Activated CD8-positive, alpha-beta T cell treated with anti-CD3 and anti-CD28 coated beads, Interleukin-2, amount 10 ng/mL, durations not matched to agents 7 days and 5 days (primary cell): ENCODE measurements at places on chromosomes 16 and 17. TPM values are rescaled to one million over a fixed set of nuclear protein-coding genes. Genes with fewer than 3 reads are reported as not detected.

DNA sequence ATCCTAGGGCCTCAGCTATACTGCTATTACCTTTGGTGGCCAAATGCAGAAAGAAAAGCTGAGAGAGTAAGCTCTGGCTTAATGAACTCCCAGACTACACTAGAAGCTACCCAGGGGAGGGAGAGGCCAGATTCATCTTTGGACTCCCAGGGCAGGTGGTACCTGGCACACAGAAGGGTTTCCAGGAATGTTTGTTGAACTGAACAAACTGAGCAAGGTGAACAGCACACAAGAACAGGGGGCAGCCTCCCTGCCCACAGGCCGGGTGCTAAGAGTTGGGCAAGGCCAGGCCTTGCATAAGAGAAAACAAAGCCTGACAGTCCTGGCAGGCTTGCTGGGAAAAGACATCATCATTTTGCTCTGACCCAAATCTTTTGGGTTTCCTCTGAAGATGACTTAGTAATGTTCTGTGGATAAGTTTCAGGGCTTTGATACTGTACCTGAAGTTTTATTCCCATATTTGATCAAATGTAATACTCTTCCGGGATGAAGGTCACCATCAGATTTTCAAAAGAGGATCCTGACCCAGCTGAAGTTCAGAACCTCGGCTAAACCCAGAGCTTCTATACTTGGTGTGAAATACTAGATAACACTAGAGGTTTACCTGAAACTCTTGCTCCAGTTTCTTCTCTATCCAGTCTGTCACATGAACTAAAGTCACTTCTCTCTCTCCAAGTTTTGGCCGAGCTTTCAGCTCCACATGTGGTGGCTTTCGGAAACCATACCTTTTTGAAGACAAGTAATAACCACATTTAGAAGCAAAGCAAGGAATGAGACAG is 20.5 kb upstream of the ERN1 start:
- DNase-seq = no peak
- peak overlapping the region; percentile 26 for H3K27ac ChIP-seq
- no peak overlapping the region for H3K4me3 ChIP-seq
- peaks cover 55% of the 10 kb centered on the region for H3K36me3 ChIP-seq
- H3K27me3 ChIP-seq = no peaks in the 10 kb centered on the region

GRCh38 chr16:78235168-78235800 is 135.8 kb downstream of the WWOX start:
- no peak overlapping the region for H3K4me3 ChIP-seq
- no peaks in the 10 kb centered on the region for H3K4me1 ChIP-seq
- H3K27me3 ChIP-seq = no peaks in the 10 kb centered on the region
- no peaks in the 10 kb centered on the region for H3K36me3 ChIP-seq
- DNase-seq = peak; percentile 74

GRCh38 chr16:75099075-75099667 is 17.4 kb downstream of the LDHD start:
- no peaks in the 10 kb centered on the region for H3K27me3 ChIP-seq
- H3K36me3 ChIP-seq = no peaks in the 10 kb centered on the region
- H3K4me3 ChIP-seq = peak overlapping the region; percentile 45
- H3K4me1 ChIP-seq = peaks cover 41% of the 10 kb centered on the region
- DNase-seq = no peak
- H3K27ac ChIP-seq = peak overlapping the region; percentile 91

RHBDL3 gene
- total RNA-seq = 0.82 TPM

DNA sequence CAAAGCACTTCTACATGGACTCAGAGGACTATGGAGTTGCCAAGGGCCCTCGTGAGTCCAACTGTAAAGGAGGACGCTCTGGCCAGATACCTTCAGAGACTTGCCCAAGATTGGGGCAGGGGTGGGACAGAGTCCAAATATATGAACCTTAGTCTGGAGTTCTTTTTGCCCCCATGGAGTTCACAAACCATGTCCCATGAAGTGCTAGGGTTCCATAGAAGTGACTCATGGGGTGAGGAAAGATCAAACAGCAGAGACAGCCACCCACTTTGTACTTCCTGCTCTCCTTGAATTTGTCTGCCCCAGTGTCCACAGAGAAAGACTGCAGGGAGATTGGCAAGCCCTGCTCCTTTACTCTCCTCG is 29.0 kb downstream of the SRL start:
- no peaks in the 10 kb centered on the region for H3K36me3 ChIP-seq
- H3K4me1 ChIP-seq = no peaks in the 10 kb centered on the region
- no peak overlapping the region for H3K4me3 ChIP-seq
- H3K27me3 ChIP-seq = peaks cover 6% of the 10 kb centered on the region

DNA sequence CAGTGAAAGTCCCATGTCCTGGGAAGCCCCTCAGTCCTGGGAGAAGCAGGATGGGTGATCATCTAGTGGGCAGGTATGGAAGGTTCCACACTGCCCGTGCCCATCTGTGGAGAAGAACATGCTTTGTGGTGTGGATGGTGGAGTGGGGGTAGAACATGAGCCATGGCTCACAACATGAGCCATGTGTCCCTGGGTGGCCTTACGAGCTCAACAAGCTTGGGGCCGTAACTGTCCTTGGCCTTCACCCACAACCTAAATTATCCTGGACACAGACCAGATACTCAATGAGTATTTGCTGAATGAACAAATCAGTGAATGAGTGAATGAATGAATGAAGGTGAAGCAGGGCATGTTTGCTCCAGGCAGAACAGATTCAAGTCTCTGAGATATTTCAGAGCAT is 13.5 kb downstream of the SOX8 start:
- H3K36me3 ChIP-seq = peaks cover 5% of the 10 kb centered on the region
- peaks cover 25% of the 10 kb centered on the region for H3K4me1 ChIP-seq
- peak overlapping the region; percentile 14 for H3K27ac ChIP-seq
- H3K4me3 ChIP-seq = no peak overlapping the region

DNA sequence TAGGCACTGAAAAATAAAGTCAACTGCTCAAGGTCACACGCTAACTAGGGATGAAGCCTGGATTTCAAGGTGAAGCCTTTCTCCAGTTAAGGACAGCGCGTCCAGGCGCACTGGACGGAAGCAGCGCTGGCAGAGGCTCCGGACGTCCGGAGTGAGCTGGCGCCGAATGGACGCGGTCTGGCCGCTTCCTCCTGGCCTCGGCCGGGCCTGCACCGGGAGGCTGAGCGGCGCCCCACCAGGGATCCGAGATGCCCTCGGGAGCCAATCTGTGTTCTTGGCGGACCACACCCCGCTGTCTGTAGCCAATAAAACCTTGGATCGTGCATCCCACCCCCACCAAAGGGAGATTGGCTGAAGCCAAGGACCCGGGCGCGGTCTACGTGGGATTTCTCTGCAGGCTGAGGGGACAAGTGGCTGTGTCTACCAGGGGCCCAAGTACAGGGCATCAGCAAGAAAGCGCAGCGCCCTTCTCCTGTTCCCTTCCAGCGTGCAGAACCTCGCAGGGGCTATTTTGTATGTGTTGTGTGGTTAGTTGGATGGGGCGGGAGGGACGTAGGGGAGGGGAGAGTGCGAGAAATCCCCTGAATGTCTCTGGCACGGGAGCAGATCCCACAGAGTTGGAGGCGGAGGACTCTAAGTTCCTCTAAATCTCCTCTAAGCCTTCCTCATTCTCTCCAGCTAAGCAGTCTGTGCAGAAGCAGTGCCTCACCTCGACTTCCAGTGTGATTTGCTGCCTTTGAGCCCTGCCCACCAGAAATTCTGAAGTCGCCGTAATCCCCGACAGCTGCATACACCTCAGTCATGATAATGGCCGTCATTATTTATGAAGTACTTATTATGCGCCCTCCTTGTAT is 2.5 kb upstream of the AKAP10 start:
- DNase-seq = no peak
- H3K4me1 ChIP-seq = peaks cover 25% of the 10 kb centered on the region
- no peak overlapping the region for H3K4me3 ChIP-seq
- no peaks in the 10 kb centered on the region for H3K27me3 ChIP-seq
- no peak overlapping the region for H3K27ac ChIP-seq

DNA sequence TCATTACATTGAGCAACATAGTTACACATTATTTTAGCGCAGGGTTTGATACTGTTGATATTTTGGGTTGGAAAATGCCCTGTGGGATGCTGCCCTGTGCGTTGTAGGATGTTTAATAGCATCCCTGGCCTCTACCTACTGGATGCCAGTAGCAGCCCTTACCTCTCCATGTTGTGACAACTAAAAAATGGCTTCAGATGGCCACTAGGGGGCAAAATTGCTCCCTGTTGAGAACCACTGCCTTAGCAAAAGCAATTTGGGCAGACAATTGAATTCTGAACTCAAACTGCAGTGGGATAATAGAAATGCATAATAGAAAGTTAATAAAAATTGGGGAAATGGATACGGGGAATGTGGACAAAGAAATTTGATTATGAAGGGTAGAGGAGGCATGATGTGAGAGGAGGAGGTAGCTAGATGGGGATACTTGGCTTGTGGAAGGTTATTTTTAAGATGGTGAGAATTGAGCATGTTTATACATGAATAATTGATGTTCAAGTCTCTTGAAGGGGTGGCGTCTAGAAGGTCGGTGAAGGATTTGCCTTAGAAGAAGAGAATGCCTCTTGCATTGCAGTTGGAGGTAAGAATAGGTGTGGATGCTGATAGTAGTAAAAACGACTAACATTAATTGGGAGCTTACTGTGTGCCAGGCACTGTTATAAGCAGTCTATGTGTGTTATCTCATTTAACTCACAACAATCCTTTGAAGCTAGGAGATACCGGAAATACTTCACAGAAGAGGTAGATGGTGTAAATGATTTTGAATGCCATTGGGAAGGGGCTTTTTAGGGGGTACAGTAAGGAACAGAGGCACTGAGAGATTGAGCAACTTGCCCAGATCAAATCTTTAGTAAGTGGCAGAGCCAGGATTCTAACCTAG is 19.0 kb downstream of the HEATR9 start:
- H3K4me3 ChIP-seq = no peak overlapping the region
- DNase-seq = peak; percentile 84
- peak overlapping the region; percentile 61 for H3K27ac ChIP-seq
- peaks cover 56% of the 10 kb centered on the region for H3K36me3 ChIP-seq

DNA sequence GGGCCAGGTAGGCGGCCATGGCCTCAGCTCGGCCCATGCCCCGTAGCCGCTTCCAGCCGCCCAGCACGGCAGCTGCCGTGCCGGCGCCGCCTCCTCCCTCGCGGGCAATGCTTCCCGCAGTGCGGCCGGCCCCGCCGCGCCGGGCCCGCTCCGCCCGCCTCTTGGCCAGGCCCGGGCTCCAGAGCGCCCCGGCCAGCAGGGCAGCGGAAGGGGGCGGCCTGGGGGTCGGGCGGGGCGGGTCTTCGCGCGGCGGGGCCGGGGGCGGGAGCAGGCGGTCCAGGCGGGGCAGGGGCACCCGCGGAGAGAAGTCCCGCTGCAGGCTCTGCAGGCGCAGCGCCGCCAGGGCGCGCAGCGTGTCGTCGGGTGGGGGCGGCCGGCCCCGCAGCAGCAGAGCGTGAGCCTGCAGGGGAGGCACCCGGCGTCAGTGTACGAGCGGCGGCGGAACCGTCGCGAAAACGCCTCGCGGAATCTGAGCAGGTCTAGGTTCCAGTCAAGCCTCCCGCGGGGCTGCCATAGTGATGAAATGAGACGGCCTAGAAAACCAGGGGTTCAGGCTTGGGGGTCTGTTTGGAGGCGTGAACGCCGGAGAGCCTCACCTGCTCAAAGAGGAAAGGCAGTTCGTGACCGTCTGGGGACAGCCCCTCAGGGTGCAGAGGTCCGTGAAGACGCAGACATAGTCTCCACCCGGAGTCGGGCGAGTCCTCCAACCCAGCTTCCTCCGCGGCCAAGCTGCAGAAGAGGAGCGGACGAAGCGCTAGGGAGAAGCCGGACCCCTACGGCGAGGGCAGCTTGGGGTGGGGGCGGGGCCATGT is 6.6 kb downstream of the PLEKHH3 start:
- H3K27ac ChIP-seq = no peak overlapping the region
- peak; percentile 55 for DNase-seq
- H3K4me1 ChIP-seq = peaks cover 26% of the 10 kb centered on the region
- peaks cover 2% of the 10 kb centered on the region for H3K36me3 ChIP-seq
- peaks cover 47% of the 10 kb centered on the region for H3K27me3 ChIP-seq

- H3K27ac ChIP-seq = no peak overlapping the region
- H3K27me3 ChIP-seq = no peaks in the 10 kb centered on the region
- no peaks in the 10 kb centered on the region for H3K36me3 ChIP-seq
- no peak for DNase-seq
Measured at GRCh38 chr17:79986411-79987186, 49.1 kb downstream of the TBC1D16 start.

- no peak for DNase-seq
- H3K36me3 ChIP-seq = peaks cover 28% of the 10 kb centered on the region
- H3K27me3 ChIP-seq = no peaks in the 10 kb centered on the region
- peak overlapping the region; percentile 100 for H3K4me3 ChIP-seq
Measured at GRCh38 chr17:49414271-49414621, 436 bp downstream of the PHB1 start.

DNA sequence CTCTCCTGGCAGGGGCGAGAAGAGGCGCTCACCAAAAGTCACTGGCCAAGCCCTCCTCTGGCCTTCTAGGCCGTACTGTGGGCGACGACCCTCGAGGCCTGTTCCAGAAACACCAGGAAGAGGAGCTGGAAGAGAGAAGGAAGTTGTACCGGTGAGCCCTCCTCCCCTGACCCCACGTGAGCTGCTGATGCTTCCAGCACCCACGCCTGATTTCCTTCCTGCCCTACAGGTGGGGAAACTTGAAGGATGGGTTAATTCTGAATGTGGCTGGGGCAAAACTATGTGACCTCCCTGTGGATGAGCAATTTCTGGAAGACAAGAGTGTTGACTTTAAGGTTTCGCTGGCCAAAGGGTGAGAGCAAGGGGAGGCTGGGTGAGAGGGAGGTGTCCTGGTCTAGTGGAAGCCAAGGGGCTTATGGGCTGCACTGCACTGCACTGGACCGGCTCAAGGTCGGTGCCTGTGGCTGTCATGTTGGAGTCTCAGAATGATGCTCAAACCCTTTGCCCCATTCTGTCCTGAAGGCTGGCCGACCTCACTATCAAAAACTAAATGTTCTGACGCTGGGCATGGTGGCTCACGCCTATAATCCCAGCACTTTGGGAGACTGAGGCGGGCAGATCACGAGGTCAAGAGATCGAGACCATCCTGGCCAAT is 6.2 kb downstream of the C17orf100 start:
- peak overlapping the region; percentile 81 for H3K27ac ChIP-seq
- peaks cover 8% of the 10 kb centered on the region for H3K36me3 ChIP-seq
- no peak for DNase-seq
- H3K4me1 ChIP-seq = peaks cover 55% of the 10 kb centered on the region

KRTAP4-7 gene
- total RNA-seq = not detected

- DNase-seq = peak; percentile 73
- peak overlapping the region; percentile 90 for H3K4me3 ChIP-seq
- peaks cover 2% of the 10 kb centered on the region for H3K27me3 ChIP-seq
- H3K4me1 ChIP-seq = peaks cover 61% of the 10 kb centered on the region
- H3K27ac ChIP-seq = peak overlapping the region; percentile 96
- peaks cover 19% of the 10 kb centered on the region for H3K36me3 ChIP-seq
Measured at GRCh38 chr17:48543107-48543853, 1.6 kb downstream of the HOXB2 start.

- peaks cover 50% of the 10 kb centered on the region for H3K4me1 ChIP-seq
- H3K36me3 ChIP-seq = peaks cover 42% of the 10 kb centered on the region
- peaks cover 2% of the 10 kb centered on the region for H3K27me3 ChIP-seq
- DNase-seq = peak; percentile 96
- peak overlapping the region; percentile 86 for H3K4me3 ChIP-seq
Measured at GRCh38 chr16:4414187-4414917, 2.0 kb downstream of the CORO7 start.

KIF2B gene
- not detected for total RNA-seq

GRCh38 chr17:58415371-58416055 is 1.8 kb downstream of the RNF43 start:
- no peak overlapping the region for H3K4me3 ChIP-seq
- H3K36me3 ChIP-seq = no peaks in the 10 kb centered on the region

GRCh38 chr16:71709229-71709781 is 15.2 kb downstream of the PHLPP2 start:
- H3K27me3 ChIP-seq = no peaks in the 10 kb centered on the region
- no peak overlapping the region for H3K27ac ChIP-seq
